ENCODE measurements at places on chromosomes 13 and 19.

- DNase-seq = no peak
These were observed 19.9 kb downstream of the ZSWIM9 start for GRCh38 chr19:48190288-48190884.

DNA sequence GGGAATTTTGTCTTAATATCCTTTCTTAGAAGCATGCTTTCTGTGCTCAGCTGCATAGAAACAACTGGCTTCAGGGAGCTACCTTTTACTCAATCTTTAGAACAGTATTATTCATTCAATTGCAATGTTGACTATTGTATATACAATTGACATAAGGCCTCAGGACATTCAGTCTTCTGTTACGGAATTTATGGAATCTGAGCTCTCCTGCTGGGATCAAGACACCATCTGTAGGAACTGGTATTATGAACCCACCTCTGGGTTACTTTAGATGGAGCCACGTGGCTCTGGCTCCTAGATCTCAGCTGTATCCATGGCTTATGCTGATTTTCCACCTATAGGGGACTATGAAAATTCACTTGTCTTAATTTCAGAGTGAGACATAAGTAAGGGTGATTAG, 716.2 kb upstream of the GPC6 start:
- no peak for DNase-seq

DNA sequence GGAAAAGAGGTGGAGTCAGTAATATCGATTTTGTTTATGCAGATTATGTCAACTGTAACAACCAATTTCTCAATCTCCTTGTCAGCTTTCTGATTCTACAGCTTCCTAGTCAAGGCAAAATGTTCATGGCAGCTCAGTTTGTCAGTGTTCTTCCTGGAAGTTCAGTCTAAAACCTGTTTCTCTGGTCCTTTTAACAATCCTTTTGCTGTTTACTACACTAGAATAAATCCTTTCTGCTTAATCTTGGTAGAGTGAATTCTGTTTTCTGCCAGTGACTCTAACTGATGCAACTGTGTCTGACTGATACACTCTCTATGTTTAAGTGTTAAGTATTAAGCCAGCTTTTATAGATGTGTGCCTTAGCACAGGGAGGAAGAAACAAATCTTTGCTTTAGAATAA, 516.9 kb upstream of the KLF12 start:
- no peak for DNase-seq

DNA sequence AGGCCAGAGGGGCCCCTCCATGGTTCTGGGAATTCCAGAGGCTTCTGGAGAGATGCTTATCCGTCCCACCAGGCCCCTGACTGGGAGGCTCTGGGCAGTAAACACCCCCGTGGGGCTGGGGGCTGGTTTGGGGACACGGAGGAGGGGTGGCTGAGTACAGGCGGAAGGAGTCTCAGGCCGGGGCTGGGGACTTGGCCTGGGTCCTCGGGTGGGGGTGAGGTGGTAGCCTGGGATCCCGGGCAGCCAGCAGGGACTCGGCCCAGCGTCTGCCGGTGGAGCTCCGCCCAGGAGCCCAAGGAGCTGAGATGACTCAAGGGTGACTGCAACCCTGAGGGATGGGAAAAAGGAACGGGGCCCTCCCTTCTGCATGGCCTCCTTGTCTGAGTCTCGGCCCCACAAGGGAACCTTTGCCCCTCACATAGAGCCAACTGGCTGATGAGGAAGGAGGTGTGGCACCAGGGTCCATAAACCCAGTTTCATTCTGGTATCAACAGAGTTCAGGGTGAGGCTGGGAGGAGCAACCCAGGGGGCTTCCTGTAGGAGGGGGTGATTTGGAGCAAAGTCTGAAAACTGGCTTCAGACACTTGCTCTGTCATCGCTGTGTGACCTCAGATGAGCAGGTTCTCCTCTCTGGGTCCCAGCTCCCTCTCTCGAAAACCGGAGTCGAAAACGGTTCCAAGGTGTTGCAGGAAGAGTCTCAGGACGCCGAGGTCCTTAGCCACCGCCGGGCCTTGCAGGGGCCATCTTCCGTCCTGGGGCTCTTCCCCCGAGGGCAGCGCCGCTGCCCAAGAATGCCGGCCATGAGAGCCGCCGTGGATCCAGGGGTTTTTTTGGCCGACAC, 809 bp downstream of the MISP start:
- no peak for DNase-seq

- DNase-seq = no peak
These were observed 19.1 kb upstream of the TEX101 start for GRCh38 chr19:43395561-43395960.

- no peak for DNase-seq
These were observed 328.8 kb downstream of the FOXO1 start for GRCh38 chr13:40337651-40338050.

GRCh38 chr13:109087916-109088623, 458.7 kb downstream of the MYO16 start:
- no peak for DNase-seq

- no peak for DNase-seq
These were observed 31.8 kb upstream of the CBY2 start for GRCh38 chr13:45670189-45670885.
